NCI-H1930 (cell line): ENCODE measurements at places on chromosomes 5 and 9.

GRCh38 chr5:132473019-132473531, 17.5 kb downstream of the IRF1 start:
- no peak for DNase-seq

- DNase-seq, result peak; percentile 73
These were observed at the start of gene GDNF for GRCh38 chr5:37839407-37840052. TSS of gene GDNF (minus strand) at chr5:37840041. CDS start at chr5:37834796, 5,245 bp downstream.

DNA sequence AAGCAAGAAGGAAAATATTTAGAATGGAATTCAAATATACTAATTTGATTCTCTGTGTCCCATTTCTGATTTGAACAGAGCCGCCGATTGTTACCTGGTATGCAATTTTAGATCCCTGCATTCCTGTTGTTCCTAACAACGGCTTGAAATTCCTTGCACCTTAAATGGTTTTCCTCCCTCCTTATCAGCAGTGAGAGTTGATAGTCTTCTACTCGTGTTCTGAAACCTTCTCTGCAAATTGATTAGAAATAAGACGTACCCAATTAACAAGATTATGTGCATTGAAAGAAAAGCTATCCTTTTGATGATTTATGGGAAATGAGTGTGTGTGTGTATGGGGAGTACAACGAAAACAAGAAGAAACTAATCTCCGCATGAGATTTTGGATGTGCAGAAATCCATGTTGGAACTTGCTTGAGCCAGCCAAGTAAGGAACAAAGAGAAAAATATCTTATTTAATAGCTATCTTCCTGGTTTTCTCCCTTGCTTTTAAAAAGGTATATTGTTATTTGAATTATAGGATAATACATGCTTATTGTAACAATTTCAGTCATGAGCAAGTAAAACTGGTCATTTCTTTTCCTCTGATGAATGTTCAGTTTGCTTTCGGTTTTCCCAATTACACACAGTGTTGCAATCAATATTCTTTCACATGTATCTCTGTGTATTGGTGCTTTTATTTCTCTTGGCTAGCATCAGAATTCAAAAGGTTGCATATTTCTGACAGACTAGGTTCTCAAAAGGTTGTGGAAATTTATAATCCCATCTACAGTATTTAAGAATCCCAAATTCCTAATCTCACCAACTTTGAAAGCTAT, 211.1 kb upstream of the ACTBL2 start:
- DNase-seq, result no peak

- DNase-seq, result no peak
These were observed 1534.7 kb downstream of the EFNA5 start for GRCh38 chr5:106136061-106136460.
